Fibroblast of skin of left biceps (primary cell): ENCODE measurements at places on chromosomes 12 and 14.

- peak; percentile 47 for DNase-seq
Measured at GRCh38 chr12:78034025-78034424, 203.3 kb downstream of the NAV3 start.

GRCh38 chr12:57781244-57781643 lies 1.3 kb upstream of the TSFM start:
- DNase-seq = no peak

- DNase-seq = no peak
Measured at GRCh38 chr12:119417440-119417839, 82.9 kb downstream of the CCDC60 start.

- no peak for DNase-seq
Measured at GRCh38 chr12:108807476-108807875, 49.9 kb downstream of the SSH1 start.

- DNase-seq = peak; percentile 27
Measured at GRCh38 chr12:93634416-93634815, 42.8 kb upstream of the CRADD start.

GRCh38 chr14:69043596-69044260 lies 64.6 kb upstream of the ACTN1 start:
- DNase-seq = no peak

GRCh38 chr12:85949253-85949652 lies 75.2 kb downstream of the NTS start:
- no peak for DNase-seq

- DNase-seq = no peak
Measured at GRCh38 chr14:60350366-60350720, 101.3 kb downstream of the PPM1A start.

DNA sequence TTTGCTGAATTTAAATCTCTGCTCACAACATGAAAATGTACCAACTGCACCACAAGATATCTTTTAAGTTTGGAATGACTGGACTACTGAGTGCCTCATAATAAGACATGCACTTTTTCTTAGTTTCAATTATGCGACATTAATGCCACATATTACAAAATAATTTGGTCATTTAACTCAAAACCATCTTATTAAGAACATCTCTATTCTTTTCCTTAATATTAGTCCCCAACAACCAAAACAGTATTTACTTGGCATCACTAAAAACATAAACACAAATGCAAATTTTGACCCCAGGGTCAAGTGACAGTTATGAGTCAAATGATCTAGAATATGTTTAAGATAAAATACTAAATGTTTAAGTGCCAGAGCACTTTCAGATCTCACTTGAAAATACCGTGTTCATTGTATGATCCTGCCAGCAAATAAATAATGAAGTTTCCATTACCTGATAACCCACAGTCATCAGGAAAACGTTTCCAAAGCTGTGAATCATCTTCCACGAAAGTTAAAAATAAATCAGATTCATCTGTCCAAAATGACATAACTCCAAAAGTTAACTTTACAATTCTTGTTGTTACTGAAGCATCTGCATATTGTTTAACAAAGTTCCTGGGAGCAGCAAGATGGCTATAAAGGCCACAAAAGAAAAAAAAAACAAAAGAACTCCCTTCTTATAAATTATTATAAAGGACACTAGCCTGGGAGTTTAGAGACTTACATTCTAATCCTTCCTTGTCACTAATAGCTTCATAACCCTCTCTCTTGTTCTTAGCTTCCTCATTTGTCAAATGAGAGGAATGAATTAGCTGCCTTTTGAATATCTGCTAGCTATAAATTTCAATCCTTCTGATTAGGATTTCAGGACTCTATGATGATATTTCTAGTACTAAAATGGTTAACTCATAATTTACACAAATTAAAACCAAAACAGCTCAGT lies 30.5 kb upstream of the AP4S1 start:
- no peak for DNase-seq

- peak; percentile 53 for DNase-seq
Measured at GRCh38 chr12:30806989-30807694, 52.4 kb upstream of the CAPRIN2 start.

DNA sequence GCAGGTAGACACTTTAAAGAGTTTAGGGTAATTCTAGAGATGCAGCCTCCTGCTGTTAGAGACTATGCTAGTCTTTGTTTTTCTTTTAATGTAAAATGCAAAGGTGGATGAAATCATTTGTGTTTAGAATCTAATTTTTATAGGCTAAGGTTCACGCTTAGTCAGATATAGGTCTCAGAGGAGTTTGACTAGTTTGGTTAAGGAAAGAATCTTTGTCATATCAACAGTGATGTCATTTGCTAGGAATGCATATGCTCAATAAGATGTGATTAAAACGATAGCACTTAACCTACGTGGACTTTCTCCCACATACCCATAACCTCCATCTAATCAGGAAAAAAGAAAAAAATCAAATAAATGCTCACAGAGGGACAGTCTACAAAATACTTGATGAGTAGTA lies 859.3 kb upstream of the ATXN7L3B start:
- no peak for DNase-seq

DNA sequence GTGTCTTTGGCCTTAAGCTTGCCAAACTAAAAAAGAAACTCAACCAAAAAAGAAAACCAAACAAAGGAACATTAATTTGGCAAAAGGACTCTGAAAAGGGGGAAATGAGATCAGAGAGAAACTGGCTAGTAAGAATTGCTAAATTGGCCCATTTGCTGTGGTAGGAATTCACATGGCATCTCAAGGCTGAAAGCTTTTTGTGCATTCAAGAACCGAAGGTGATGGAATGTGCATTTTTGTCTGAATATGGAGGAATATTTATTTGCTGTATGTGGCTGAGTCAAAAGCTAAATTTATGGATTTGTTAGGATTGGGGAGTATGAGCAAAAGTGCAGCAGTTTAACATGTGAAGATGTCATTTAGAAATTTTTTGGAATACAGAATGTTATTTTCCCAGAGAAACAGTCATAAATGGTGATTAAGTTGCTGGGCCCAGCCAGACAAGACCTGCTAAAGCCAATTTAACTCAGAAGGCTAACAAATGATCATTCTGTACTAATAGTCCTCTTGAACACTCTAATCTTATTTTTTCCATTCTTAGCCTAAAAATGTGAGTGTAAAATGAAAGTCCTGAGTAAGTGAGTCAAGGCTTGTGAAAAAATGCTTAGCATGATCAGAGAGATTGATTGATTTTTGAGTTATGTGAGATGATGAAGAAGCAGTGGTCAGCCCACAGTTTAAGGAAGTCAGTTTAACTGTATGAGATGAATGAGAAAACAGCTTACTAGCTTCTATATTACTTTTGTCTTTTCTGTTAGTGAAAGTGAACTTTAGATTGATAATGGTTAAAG lies 94.1 kb downstream of the ANO6 start:
- peak; percentile 36 for DNase-seq

- no peak for DNase-seq
Measured at GRCh38 chr12:2383325-2384028, 330.7 kb downstream of the CACNA1C start.
